ENCODE measurements at places on chromosomes 11 and 22. TPM values are rescaled to one million over a fixed set of nuclear protein-coding genes. Genes with fewer than 3 reads are reported as not detected.

DNA sequence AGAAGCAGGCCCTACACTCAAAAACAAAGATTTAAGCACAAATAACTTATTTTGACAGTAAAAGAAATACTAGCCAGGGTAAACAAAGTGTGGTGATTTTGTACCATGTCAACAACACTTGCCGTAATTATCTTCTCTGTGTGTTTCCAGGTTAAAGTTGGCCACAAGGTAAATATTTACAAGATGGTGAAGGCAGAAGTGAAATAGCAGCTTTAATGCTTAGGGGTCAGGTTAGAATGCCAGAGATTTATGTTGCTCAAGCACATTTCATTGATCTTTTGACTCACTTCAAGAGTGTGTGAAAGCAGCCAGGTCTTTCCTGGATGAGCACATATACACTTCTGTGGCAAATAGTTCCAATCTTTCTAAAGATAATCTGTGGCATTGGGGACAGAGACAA lies 270.2 kb upstream of the LUZP2 start:
- no peak overlapping the region for H3K4me3 ChIP-seq
- H3K27ac ChIP-seq: no peak overlapping the region
- H3K36me3 ChIP-seq: no peaks in the 10 kb centered on the region
- H3K27me3 ChIP-seq: no peaks in the 10 kb centered on the region
- no peaks in the 10 kb centered on the region for H3K4me1 ChIP-seq
- DNase-seq: no peak

DNA sequence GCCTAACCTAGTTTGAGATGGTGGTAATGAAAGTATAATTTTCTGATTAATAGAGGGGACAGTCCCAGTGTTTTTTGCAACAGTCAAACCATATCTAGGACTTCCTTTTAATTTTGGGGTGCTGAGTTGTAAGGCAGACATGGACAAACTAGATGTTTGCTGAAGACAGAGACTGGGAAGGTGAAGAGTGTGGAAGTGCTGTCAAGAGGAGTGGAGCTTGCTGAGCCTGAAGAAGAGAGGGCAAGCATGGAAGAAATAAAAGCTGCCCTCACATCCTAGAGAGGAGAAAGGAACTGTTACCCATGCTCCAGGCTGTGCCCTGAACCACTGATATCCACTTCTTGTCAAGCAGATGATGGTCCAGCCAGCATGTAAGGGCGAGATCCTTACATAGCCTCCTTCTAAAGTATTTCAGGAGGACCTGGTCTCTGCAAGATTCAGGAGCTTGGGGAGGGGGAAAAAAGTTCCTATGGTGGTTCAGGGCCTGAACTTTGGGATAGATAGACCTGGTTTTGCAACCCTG lies 51.4 kb downstream of the PRR5L start:
- DNase-seq: no peak
- no peaks in the 10 kb centered on the region for H3K27me3 ChIP-seq
- H3K4me1 ChIP-seq: no peaks in the 10 kb centered on the region
- H3K36me3 ChIP-seq: no peaks in the 10 kb centered on the region

GRCh38 chr11:117316197-117316961 lies at the start of gene BACE1:
Gene BACE1 (minus strand): TSS chr11:117316256. CDS start chr11:117315795, 461 bp downstream.
- H3K4me3 ChIP-seq: peak within 1 kb of the TSS; percentile 87
- no peaks in the 10 kb centered on the region for H3K27me3 ChIP-seq
- peaks cover 5% of the 10 kb centered on the region for H3K4me1 ChIP-seq
- no peaks in the 10 kb centered on the region for H3K36me3 ChIP-seq

The VPREB1 gene
- not detected for total RNA-seq

DNA sequence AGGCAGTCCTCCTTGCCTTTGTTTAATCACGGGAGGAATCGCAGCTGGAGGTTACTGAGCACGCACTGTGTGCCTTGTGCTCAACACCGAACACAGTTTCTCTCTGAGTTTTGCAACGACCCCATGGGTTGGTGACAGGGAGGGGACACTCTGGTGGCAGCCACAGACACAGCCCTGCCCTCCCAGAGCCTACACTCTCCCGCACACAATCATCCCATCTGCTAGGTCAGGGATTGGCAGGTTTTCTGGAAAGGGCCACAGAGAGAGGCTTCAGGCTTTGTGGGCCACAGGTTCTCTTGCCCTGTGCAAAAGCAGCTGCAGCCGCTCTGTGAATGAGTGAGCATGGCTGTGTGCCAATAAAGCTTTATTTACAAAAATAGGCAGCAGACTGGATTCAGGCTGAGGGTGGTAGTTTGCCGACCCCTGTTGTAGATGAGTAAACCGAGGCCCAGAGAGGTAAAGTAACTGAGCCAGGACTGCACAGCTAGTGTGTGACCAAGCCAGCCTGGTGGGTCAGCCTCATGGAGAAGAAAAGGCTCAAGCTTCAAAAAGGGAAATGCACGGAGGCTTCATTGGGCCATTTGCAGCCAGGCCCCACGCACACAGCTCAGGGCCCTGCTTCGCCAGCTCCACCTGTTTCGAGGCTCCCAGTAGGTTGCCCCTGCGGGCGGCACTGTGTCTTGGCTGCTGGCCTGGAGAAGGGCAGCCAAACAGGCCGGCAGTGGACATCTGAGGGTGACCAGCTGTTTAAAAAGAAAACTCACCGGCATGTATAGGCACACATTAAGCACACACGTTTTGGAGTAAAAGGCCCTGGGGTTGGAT lies 16.3 kb downstream of the LTO1 start:
- H3K4me3 ChIP-seq: no peak overlapping the region
- no peak overlapping the region for H3K27ac ChIP-seq
- no peak for DNase-seq
- H3K4me1 ChIP-seq: no peaks in the 10 kb centered on the region
- H3K27me3 ChIP-seq: no peaks in the 10 kb centered on the region
- no peaks in the 10 kb centered on the region for H3K36me3 ChIP-seq

DNA sequence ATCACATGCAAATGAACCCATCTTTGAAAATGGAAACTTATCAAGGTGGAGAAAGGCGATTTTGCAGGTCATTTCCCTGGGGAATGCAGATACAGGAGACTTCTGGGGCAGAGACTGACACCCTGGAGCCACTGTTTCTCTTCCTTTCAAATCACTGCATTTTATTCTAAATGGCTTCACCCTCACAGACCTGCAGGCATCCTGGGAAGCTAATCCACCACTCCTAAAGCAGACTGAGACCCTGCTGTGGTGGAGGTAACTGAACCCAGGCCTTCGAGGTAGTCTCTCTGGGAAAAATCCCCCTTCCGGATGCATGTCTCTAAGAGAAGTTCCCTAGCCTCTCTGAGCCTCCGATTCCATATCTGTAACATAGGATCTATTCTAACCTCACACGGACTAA lies 20.9 kb upstream of the CSNK2A3 start:
- DNase-seq: no peak
- no peaks in the 10 kb centered on the region for H3K27me3 ChIP-seq
- H3K36me3 ChIP-seq: no peaks in the 10 kb centered on the region
- H3K4me3 ChIP-seq: no peak overlapping the region
- H3K27ac ChIP-seq: no peak overlapping the region
- no peaks in the 10 kb centered on the region for H3K4me1 ChIP-seq

DNA sequence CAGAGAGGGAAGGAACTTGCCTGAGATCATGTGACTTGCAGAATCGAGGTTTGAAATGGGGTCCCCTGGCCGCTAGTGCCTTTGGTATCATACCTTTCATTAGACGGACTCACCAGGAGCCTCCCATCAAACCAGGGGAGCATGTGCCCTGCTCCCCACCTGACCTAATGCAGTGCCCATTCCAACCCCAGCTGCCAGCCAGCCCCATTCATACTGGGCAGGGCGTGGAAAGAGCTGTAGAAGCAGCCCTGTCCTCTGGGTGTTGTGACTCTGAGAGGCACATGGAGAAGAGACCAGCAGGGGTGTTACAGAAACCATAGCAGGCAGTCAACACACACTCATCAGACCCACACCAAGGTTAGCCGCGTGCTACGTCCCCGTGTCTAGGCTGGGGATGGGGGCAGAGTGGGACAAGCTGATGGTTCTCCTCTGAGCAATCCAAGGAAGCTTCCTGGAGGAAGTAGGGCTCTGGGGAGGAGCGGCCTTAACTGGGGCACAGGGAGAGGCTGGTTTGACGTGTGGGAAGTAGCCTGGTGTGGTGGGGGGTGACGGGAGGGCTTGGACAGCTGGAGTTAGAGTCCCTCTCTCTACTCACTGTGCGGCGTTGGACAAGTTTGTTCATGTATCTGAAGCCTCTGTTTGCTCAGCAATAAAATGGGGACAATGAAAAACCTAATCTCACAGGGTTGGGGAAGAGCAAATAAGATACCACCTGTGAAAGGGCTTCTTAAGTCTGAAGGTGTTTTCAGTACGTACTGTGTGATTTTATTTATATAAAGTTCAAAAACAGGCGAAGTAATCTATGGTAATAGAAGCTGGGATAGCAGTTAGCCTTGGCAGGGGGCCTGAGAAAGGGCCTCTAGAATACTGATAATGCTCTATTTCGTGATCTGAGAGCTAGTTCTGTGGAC lies 14.0 kb downstream of the GRIK4 start:
- H3K4me3 ChIP-seq: no peak overlapping the region
- H3K27me3 ChIP-seq: no peaks in the 10 kb centered on the region
- H3K36me3 ChIP-seq: no peaks in the 10 kb centered on the region
- no peak overlapping the region for H3K27ac ChIP-seq
- no peaks in the 10 kb centered on the region for H3K4me1 ChIP-seq

The NTM gene
- 0.66 TPM for total RNA-seq

DNA sequence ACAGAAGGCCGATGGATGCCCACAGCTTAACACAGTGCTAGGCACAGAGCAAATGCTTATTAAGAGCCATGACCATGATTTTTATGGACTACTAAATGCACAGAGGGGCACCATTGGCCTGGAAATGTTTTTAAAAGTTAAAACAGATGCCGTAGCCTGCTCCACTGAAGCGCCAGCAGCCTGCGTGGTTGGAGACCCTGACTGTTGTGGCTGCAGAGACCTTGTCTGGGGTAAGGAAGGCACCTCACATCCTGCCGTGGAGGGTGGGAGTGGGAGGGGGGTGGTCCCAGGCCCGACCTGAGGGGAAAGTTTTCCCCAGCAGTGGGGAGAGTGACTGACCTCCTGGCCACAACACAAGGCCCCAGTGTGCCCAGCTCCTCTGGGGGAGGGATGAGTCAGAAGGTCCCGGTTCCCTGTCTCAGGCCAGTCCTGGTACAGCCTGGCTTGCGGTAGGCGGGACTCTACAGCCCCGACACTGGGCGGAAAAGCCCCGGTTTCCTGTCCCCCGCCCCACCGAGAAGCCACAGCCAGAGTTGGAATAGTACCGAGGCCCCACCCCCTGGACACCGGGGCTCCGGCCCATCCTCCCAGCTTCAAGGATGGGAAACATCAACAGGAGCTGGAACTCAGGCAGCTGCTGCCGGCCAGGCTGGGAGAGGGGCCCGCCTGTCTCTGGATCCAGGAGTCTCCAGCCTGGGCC lies 7.0 kb downstream of the CHST1 start:
- no peaks in the 10 kb centered on the region for H3K27me3 ChIP-seq
- DNase-seq: peak; percentile 51
- H3K4me3 ChIP-seq: no peak overlapping the region
- H3K36me3 ChIP-seq: no peaks in the 10 kb centered on the region

- H3K4me1 ChIP-seq: no peaks in the 10 kb centered on the region
- H3K27ac ChIP-seq: peak overlapping the region; percentile 60
- H3K4me3 ChIP-seq: no peak overlapping the region
- H3K36me3 ChIP-seq: no peaks in the 10 kb centered on the region
- peaks cover 17% of the 10 kb centered on the region for H3K27me3 ChIP-seq
- peak; percentile 70 for DNase-seq
Measured at GRCh38 chr22:44574057-44574639, 76.1 kb upstream of the RTL6 start.

GRCh38 chr22:43269246-43269645 lies 73.9 kb downstream of the SCUBE1 start:
- no peaks in the 10 kb centered on the region for H3K36me3 ChIP-seq
- no peak overlapping the region for H3K27ac ChIP-seq
- no peak for DNase-seq
- H3K27me3 ChIP-seq: peaks cover 7% of the 10 kb centered on the region
- no peaks in the 10 kb centered on the region for H3K4me1 ChIP-seq
- no peak overlapping the region for H3K4me3 ChIP-seq

DNA sequence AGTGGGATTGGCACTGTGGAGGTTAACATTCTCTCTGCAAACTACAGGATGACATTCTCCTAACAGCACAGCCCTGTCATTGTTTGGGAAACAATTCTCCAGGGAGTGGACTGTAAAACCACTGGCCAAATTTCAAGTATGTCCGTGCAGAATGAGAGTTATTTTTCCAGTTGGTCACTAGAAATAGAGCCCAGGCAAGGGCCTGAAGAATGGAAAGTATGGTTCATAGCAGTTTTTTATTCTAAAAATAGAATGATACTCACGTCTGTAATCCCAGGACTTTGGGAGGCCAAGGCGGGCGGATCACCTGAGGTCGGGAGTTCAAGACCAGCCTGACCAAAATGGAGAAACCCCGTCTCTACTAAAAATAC lies 39.0 kb upstream of the CD44 start:
- no peaks in the 10 kb centered on the region for H3K27me3 ChIP-seq
- no peaks in the 10 kb centered on the region for H3K36me3 ChIP-seq
- no peaks in the 10 kb centered on the region for H3K4me1 ChIP-seq

DNA sequence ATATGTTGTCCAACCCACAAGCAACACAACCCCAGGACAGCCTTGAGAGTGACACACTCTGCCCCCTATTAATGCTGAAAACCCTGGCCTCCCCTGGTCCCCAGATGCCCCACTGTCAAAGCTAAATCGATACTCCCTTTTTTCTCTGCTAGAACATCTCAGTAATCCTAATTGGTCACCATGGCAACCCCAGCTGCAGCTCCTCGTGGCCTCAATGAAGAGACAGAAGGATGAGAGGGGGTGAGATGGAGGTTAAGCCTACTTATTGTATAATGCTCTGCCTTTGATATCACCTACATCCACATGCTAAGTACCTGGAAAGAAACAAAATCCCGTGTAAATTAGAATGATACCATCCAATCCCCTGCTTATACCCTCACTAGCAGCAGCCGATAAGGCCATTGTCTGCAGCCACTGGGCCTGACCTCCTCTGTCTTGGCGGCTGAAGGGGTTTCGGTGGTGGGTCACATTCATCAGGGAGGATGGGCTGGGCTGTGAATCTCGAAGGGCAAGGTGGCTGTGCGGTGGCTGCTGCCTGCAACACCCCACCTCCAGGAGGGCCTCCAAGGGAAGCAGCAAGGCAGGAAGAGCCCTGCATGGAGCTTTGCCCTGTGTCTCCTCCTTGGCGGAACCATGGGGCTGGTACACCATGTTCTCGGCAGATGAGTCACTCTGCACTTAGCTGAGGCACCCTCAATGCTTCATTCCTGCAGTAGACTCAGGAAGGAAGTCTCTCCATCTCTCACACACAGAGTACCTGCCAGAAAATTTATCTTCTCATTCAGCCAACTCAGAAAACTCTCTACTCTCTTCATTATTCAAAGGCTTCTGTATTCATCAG lies 399.5 kb downstream of the BUD13 start:
- no peaks in the 10 kb centered on the region for H3K36me3 ChIP-seq
- no peak overlapping the region for H3K27ac ChIP-seq
- no peak for DNase-seq
- no peaks in the 10 kb centered on the region for H3K27me3 ChIP-seq
- no peaks in the 10 kb centered on the region for H3K4me1 ChIP-seq

The OR9Q2 gene
- not detected for total RNA-seq
